Stimulated activated CD4-positive, alpha-beta T cell treated with anti-CD3 and anti-CD28 coated beads, Interleukin-15, amount 100 ng/mL, for 24 hours (primary cell): ENCODE measurements at places on chromosomes 2 and 18.
A peak's percentile ranks its signal among the peaks of the same experiment; 100 is the strongest.

DNA sequence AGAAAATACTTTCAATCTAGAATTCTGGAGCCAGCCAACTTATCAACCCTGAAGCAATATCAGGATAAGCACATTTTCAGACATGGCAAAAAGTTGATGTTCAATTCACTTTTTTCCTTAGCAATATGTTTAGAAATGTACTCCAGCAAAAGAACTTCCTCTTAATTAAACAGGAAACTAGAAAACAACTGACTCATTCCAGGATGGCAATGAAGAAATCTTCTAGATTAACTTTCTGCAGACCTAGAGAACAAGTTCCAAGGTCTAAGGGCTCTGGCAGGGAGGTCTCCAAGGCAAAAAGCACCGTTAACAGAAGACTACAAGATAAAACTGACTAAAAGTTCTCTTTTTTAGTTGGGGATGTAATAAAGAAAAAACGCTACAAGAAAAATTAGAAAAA, 69.2 kb upstream of the VWC2L start:
- no peak for DNase-seq

DNA sequence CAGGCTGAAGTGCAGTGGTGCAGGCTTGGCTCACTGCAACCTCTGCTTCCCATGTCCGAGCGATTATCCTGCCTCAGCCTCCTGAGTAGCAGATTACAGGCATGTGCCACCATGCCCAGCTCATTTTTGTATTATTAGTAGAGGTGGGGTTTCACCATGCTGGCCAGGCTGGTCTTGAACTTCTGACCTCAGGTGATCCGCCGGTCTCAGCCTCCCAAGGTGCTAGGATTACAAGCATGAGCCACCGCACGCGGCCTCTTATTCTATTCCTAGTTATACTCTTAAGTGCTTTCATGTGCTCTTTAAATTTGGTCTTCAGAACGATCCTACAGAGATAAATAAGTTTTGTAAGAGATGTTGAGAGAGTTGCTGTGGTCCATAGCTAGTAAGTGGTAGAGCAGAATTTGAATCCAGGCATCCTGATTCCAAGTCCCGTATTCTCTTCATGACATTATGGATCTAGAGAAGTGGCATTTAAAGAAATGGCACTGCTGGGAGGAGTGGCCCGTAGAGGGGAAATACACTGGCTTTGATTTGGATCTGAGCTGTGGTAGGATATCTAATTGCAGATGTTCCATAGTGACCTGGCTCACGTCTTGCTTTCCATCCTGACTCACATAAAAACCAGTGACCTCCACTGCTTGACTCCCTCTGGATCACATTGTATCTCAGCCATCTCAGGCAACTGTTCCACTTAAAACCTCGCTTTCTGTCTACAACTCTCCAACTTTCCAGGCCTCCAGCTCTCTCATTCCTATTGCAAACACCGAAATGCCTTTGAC, 22.8 kb upstream of the ME2 start:
- no peak for DNase-seq

- DNase-seq = no peak
These were observed 3.8 kb upstream of the TBR1 start for GRCh38 chr2:161412346-161412745.

DNA sequence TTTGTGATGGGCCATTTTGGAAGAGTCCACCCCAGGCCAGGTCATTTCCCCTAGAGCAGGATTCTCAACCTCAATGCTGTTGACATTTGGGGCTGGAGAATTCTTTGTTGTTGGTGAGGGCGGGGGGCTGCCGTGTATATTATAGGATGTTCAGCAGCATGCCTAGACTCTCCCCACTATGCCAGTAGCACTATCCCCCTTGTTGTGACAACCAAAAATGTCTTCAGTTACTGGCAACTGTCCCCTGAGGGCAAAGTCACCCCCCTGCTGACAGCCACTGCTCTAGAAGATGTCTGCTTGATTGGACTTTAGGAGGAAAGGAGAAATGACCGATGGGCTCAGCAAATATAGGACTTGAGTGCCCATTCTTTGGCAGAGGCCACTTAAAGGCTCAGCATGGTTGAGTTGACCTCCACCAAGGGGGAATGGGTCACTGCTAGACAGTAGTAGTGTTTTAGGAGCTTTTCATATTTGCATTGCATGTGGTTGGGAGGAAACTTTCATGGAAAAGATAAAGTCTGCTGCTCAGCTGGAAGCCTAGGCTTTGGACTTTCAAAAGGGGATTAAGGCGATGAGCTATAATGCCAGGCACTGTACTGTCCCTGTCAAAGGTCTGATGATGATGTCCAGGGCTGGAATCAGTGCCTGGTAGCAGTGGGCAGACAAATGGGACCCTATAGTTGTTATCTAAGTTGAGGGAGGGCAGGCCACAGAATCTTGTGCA, 61.1 kb upstream of the MCFD2 start:
- DNase-seq = no peak

- peak; percentile 5 for DNase-seq
These were observed 901 bp downstream of the FEZ2 start for GRCh38 chr2:36597003-36597531.

DNA sequence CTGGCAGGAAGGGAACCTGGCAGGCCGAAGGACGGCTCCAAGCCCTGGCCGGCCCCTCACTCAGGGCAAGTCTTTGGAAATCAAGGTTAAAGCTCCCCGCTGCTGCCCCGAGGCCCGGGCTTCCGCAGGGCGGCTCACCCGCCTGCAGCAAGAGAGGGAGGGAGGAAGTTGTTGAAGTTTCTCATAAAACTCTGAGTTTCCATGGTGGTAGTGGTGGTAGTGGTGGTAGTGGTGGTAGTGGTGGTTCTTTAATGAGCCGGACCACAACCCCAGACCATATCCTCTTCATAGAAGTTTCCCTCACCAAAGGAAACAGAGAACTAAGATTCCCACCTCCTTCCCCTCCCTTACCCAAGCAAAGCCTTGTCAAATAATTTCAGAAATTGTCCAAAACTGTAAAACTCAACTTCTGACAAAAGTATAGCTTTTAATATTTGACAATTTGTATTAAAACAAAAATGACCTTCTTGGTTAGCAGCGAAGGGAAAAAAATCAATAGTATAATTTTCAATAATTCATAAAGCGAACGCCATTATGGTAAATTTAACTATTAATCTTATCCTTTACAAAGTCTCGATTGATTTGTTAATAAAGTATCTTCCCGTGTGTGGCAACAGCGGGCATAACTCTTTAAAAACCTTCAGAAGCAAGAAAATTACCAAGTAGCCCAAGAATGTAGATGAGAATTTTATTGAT, 1.5 kb upstream of the HOXD10 start:
- DNase-seq = no peak

GRCh38 chr2:174051741-174052583, 86.8 kb upstream of the SP3 start:
- no peak for DNase-seq
